Thoracic aorta (tissue), 2 donors: ENCODE measurements at places on chromosomes 4 and X.

DNA sequence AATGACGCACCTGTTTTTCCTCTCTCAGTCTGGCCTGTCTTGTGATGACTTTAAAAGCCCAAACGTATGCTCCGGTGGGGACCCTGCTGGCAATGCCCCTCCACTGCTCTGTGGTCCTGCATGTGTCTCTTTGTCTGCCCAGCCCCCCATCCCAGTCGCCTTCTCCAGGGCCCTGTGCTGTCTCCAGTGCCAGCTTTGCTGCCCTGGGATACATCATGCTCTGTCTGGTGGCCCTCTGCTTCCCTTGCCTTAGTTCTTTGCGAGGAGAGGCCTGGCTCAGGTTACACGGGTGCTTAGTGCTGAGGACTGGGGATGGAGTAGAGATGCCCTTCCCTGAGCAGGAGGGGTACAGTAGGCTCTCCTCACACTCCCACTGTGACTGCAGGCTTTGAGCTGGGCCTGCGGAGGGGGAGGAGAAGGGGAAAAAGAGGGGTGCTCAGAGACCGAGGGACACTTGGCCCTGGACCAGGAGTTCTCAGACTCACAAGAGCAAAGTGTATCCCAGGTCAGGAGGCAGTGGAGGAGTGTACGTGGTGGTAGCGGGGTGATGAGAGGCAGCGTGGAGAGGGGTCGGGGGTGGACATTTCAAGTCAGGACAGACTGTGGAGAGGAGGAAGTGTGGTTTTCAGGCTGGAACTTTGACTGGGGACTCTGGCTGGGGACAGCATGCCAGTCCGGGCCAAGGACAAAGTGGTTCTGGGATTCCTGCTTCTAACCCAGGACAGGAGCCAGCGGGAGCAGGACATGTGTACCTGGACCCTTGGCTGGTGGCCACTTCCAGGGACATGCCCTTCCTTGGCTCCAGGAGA is 2.8 kb downstream of the APLN start:
- no peak for DNase-seq
- no peaks in the 10 kb centered on the region for H3K36me3 ChIP-seq
- no peaks in the 10 kb centered on the region for H3K27me3 ChIP-seq
- no peak overlapping the region for H3K27ac ChIP-seq
- no peak overlapping the region for H3K4me3 ChIP-seq

DNA sequence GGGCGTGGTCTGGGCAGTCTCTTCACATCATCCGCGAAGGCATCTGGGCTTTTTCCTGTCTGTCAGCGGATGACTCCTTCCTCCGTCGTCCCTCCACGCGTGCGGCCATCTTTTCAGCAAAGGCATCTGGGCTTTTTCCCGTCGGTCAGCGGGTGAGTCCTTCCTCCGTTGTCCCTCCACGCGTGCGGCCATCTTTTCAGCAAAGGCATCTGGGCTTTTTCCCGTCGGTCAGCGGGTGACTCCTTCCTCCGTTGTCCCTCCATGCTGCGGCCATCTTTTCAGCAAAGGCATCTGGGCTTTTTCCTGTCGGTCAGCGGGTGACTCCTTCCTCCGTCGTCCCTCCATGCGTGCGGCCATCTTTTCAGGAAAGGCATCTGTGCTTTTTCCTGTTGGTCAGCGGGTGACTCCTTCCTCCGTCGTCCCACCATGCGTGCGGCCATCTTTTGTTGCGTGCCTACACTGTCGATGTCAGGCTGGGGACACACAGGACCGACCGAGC is 12.3 kb upstream of the TMEM271 start:
- H3K4me1 ChIP-seq = no peaks in the 10 kb centered on the region
- no peak overlapping the region for H3K27ac ChIP-seq
- no peaks in the 10 kb centered on the region for H3K27me3 ChIP-seq
- no peak for DNase-seq

DNA sequence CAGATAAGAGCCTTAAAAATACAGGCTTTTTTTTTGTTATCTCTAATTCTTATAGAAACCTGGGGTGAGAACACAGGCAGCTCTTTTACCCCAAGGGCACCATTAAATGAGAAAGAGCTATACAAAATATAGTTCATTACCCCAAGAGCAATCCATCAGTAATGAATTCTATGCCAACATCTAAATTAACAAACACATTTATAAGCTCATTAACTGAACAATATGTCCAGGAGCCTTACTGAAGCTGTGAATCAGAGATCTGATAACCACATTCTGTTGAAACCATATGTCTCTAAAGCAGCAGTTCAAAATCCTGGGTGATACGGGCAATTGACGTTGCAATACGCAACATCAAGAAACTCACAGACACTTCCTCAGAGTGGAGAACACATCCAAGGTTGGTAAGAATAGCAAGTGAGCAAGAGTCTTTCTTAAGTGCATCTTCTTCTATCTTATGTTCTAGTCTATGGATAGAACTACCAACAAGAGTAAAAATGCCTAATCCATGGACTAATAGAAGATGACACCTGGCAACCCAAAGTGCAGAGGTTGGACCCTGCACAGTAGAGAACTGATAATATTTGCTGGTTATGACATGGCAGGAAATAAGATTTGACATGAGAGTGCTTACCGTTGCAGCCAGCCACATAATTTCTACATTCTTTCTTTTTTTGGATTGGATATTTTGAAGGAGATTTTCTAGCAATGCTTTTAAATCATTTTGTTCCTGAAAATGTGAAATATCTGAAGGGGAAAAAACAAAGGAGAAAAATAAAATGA is 449.3 kb downstream of the IL15 start:
- H3K4me3 ChIP-seq = no peak overlapping the region
- H3K27ac ChIP-seq = no peak overlapping the region
- no peaks in the 10 kb centered on the region for H3K27me3 ChIP-seq
- H3K36me3 ChIP-seq = no peaks in the 10 kb centered on the region

- no peak overlapping the region for H3K4me3 ChIP-seq
- no peaks in the 10 kb centered on the region for H3K36me3 ChIP-seq
Measured at GRCh38 chr4:18666322-18666721, 644.8 kb upstream of the LCORL start.

GRCh38 chr4:34250562-34250961 is 1993.8 kb downstream of the ARAP2 start:
- DNase-seq = no peak
- no peak overlapping the region for H3K4me3 ChIP-seq
- H3K4me1 ChIP-seq = no peaks in the 10 kb centered on the region
- H3K27me3 ChIP-seq = no peaks in the 10 kb centered on the region
- H3K27ac ChIP-seq = no peak overlapping the region

DNA sequence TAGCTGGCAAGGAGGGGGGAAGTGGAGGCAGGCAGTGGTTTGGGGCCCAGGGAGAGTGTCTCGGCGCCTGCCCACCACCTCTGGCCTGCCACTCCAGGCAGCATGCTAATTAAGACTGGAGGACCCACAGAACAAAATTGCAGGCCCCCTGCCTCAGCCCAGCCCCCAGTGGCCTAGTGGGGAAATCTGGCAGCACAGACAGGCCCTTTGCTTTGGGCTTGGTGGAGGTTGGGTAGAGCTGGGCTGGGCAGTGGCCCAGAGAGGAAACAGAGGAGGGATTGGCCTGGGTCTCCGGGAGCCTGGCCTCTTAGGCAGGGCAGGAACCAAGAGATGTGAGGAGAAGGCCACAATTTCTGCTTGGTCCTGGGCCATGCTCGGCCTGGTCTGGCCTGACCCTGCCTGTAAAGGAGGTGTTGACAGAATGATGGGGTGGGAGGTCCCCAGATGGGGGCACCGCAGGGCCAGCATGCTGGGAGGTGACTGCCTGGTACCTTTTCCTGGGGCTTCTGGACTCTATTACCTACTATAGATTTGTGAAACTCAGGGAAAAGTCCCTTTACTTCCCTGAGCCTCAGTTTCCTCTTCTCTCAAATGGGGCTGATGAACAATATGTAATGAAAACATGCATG is 92.4 kb upstream of the PJA1 start:
- no peak overlapping the region for H3K4me3 ChIP-seq
- no peaks in the 10 kb centered on the region for H3K36me3 ChIP-seq
- no peaks in the 10 kb centered on the region for H3K4me1 ChIP-seq
- no peak for DNase-seq
- H3K27ac ChIP-seq = no peak overlapping the region

- H3K4me1 ChIP-seq = no peaks in the 10 kb centered on the region
- H3K4me3 ChIP-seq = no peak overlapping the region
- no peaks in the 10 kb centered on the region for H3K27me3 ChIP-seq
- H3K36me3 ChIP-seq = no peaks in the 10 kb centered on the region
- no peak overlapping the region for H3K27ac ChIP-seq
- DNase-seq = no peak
Measured at GRCh38 chr4:169815606-169816005, 57.9 kb upstream of the HPF1 start.

GRCh38 chr4:150769845-150770244 is 187.9 kb downstream of the MAB21L2 start:
- H3K4me3 ChIP-seq = no peak overlapping the region
- H3K27ac ChIP-seq = no peak overlapping the region
- no peak for DNase-seq
- no peaks in the 10 kb centered on the region for H3K4me1 ChIP-seq

- H3K4me3 ChIP-seq = no peak overlapping the region
- no peak for DNase-seq
- no peak overlapping the region for H3K27ac ChIP-seq
- no peaks in the 10 kb centered on the region for H3K4me1 ChIP-seq
Measured at GRCh38 chr4:53427366-53427765, 49.9 kb downstream of the FIP1L1 start.

DNA sequence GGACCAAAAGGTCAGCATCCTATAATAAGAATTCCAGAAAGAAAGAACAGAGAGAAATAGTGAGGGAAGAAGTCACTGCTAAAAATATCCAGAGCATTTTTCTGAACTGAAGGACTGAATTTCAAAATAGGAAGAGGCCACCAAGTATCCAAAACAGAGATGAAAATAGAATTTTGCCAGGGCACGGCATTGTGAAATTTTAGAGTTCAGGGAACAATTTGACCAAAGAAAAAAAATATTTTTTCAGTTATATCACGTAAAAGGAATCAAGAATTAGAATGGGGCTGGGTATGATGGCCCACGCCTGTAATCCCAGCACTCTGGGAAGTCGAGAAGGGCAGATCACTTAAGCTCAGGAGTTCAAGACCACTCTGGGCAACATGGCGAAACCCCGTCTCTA is 65.4 kb downstream of the FGFBP1 start:
- no peaks in the 10 kb centered on the region for H3K27me3 ChIP-seq
- H3K27ac ChIP-seq = peak overlapping the region; percentile 9
- no peaks in the 10 kb centered on the region for H3K4me1 ChIP-seq
- no peaks in the 10 kb centered on the region for H3K36me3 ChIP-seq

GRCh38 chrX:116801943-116802342 is 339.2 kb upstream of the CT83 start:
- H3K27me3 ChIP-seq = no peaks in the 10 kb centered on the region
- no peaks in the 10 kb centered on the region for H3K4me1 ChIP-seq
- no peak overlapping the region for H3K4me3 ChIP-seq
- no peaks in the 10 kb centered on the region for H3K36me3 ChIP-seq
- DNase-seq = no peak

DNA sequence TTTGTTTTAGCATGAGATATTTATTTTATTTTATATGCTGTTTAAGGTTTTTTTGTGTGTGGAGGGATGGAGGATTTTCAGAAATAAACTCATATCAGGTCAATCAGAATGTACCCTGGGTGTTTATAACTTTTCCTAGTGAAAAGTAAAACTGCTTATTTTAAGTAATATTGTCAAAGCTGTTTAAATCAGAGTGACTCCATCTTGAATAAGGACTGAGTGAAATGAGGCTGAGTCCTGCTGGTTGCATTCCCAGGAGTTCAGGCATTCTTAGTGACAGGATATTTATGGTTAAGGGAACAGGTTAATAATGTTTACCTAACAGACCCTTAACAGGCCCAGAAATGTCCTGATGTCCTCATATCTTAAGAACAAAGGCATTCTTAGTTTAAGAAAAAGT is 1160.9 kb upstream of the PCDH7 start:
- H3K4me1 ChIP-seq = no peaks in the 10 kb centered on the region
- H3K4me3 ChIP-seq = no peak overlapping the region
- no peak for DNase-seq
- H3K27ac ChIP-seq = no peak overlapping the region
- no peaks in the 10 kb centered on the region for H3K36me3 ChIP-seq

DNA sequence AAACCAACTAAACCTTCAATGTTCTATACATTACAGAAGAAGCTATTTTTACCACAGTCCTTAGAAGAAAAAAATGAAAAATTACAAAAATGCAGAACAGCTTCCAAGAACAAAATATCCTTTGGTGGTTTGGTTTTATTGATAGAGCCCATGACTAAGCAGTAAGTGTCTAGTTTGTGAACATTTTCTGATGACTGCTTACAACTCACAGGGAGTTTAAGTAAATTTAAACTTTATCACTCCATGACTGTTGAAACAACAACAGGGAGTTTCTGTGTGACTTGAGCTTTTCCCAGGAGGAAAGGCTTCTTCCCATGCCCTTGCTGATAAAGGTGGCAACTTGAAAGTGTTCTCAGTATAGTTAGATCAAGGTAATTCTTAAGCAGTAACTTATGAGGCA is 2.9 kb downstream of the PF4 start:
- peaks cover 18% of the 10 kb centered on the region for H3K4me1 ChIP-seq
- no peaks in the 10 kb centered on the region for H3K27me3 ChIP-seq
- no peak overlapping the region for H3K4me3 ChIP-seq
- no peak overlapping the region for H3K27ac ChIP-seq

DNA sequence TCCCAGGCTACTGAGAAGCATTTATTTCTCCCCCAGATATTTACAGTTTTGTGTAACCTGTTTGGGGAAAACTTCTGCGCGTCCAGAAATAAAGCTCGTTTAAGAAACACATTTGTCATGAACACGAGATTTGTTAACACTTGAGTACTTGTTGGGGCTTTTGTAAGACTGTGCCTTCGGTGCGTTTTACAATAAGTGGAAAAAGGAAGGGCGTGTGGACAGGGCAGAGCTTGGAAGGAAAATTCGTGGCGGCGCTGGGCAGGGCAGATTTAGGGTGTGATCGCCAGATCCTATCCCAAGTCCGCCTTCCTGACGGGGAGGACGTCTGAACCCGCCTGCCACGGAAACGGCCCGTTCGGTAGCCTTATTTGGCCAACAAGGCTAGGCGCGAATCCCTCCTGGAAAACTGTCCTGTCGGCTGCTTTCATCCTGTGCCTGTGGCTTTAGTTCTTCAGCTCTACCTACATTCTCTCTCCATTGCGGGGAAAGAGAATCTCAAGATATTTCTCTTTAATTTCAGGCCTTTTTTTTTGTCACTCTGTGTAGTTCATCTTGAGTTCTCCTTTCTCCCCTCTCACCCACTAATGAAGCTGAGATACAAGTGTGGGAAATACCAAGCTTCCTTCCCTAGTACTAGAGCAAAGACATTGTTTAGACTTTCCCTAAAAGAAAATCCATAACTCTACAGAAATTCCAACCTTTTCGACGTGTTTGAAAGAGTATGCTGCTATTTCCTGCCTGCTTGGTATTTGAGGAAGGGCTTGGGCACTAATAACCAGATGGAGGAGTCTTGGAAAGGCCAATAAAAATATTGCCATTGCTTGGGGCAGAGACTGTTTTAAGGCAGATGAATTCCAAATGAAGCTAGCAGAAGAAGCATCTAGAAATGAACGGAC is 982 bp downstream of the PDLIM5 start:
- H3K36me3 ChIP-seq = peaks cover 5% of the 10 kb centered on the region
- peak overlapping the region; percentile 99 for H3K4me3 ChIP-seq
- no peaks in the 10 kb centered on the region for H3K27me3 ChIP-seq

GRCh38 chr4:56739066-56739777 is 58.1 kb upstream of the HOPX start:
- H3K27ac ChIP-seq = no peak overlapping the region
- H3K4me1 ChIP-seq = no peaks in the 10 kb centered on the region
- H3K4me3 ChIP-seq = no peak overlapping the region
- no peaks in the 10 kb centered on the region for H3K36me3 ChIP-seq
- no peaks in the 10 kb centered on the region for H3K27me3 ChIP-seq
- no peak for DNase-seq
